ENCODE measurements at places on chromosomes 6 and 20. TPM values are rescaled to one million over a fixed set of nuclear protein-coding genes. Genes with fewer than 3 reads are reported as not detected.

GRCh38 chr6:9401960-9402359, 966.6 kb upstream of the SLC35B3 start:
- peak; percentile 35 for DNase-seq

- DNase-seq = no peak
These were observed 7.2 kb upstream of the C6orf141 start for GRCh38 chr6:49543087-49543858.

DNA sequence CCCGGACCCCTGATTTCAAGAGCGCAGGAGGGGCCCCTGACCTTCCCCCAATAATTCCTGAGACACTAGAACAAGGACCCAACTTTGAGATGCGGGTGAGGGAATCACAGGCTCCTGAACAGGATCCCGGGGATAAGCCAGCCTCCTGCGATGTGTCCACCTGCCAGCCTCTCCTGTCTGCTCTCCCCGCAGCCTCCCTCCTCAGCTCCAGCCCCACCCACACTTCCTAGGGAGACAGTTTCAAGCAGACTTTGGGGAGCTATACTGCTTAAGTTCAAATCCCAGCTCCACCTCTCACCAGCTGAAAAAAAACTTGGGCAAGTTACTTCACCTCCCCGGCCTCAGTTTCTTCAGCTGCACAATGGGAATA, 50.8 kb downstream of the GRM4 start:
- no peak for DNase-seq

DNA sequence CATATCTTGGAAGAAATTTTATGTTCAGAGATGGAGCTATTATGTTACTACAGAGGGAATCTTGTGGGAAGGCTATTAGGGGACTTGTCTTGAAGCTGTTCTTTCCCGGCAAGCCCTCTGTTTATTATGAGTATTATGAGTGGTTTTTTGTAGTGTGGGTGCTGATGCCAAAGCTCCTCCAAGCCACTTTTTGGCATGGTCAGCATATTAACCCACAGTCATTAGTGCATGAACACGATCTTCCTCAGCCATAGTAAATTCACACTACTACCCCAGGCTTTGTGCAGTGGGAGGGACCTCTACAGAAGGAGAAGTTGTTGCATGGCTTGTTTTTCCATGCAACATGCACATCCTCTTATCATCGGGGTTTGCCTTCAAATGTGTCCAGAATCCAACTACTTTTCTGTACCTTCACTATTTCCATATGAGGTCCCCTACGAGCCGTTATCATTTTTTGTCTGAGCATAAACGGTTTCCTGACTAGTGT, 6.5 kb upstream of the BMP6 start:
- DNase-seq = no peak

DNA sequence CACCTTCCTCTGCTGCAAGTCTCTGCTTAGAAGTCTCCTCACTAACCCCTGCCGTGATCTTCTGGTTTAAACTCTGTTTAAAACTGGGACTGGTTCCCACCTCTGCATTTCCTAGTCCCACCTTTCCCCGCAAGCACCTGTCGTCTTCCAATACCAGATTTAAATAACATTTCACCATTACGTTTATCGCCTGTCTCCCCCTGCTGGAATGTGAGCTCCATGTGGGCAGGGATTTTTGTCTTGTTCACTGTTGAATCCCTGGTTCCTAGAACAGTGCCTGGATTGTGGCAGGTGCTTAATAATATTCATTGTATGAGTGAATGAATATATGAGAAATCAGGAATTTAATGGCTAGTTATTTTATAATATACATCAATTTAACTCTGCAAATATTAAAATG, 2.7 kb downstream of the GUCA1A start:
- DNase-seq = peak; percentile 10

GRCh38 chr6:158008864-158009113, 27.1 kb downstream of the SYNJ2 start:
- no peak for DNase-seq

- DNase-seq = peak; percentile 8
These were observed 283.7 kb downstream of the BTBD3 start for GRCh38 chr20:12201289-12201991.

DNA sequence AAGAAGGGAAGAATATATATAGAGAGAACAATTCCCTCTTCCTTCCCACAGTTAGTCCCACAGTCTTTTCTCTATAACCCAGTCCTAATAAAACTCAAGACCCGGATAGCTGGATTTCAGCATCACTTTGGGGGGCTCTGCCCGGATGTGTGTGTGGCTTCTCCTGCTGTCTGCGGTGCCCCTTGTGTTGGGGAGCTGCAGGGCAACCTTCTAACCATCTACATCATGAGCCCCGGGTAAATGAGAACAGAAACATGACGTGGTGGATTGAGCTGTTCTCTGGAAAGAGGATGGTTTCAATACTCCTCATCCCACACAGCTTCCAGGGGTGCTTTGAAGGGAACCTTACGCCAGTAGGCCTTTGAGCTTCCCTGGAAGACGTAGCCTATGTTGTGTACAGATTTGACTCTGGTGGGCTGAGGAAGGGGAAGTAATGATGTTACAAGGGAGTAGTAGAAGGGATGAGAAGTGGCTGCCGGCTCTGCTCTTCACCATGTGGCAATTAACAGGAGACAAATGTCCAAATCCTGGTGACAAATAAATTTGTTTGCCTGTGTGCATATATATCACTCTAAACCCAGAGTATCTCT, 13.5 kb upstream of the PRDM1 start:
- no peak for DNase-seq

Gene DLL1
- 0.68 TPM for polyA plus RNA-seq

Gene DACT2
- not detected for polyA plus RNA-seq

Data from GM23248 (cell line).